Uterus (tissue), 4 donors: ENCODE measurements at places on chromosomes 12 and 14.

- no peak for DNase-seq
These were observed 476.2 kb downstream of the DIO2 start for GRCh38 chr14:79735121-79735520.

DNA sequence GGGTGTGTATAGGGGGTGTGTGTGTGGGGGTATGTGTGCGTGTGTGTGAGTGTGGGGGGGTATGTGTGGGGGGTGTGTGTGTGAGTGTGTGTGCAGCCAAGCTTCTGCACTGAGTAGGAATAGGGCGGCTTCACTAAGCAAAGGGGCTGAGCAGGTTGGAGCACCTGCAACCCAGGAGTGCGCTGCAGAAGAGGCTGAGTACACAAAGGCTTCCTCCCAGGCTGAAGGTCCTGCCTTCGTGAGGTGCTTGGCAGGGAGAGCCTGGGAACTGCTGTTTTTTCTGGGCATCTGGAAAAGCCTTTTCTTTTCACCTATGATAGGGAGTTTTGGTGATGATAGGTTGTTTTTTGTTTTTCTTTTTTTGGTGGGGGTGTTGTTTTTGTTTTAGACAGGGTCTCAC lies 6.0 kb upstream of the NUDT14 start:
- DNase-seq: no peak

DNA sequence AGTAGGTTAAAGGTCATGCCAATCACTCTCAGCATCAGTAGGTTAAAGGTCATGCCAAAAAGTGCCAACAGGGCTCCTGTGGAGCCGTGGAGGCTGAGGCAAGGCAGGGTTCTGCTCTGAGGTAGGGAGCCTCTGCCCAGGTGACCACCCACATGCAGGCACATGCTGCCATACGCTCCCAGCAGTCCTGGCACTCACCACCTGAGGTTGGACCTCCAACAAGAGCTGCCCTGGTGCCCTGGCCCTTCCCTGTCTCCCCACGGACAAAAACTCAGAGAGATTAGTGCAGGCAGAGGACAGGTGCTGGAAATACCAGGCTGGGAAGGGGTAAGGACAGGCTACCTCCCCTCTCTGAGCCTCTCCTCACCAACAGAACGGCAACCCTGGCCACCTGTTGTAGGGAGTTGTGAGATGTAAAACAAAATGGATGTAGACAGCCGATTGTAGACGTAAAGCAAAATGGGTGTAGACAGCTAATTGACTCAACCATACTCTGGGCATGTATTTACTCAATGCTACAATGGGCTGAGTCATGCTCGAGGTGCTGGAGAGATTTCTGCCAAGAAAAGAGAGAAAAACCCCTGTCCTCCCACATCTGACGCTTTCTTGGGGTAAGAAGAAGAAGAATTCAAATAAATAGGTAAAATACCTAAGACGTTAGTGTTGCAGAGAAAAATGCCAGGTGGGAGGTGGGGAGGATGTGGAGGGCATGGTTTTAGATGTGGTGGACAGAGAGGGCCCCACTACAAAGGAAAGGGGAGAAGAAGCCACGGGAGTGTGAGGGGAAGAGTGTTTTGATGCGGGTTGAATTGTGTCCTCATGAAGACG lies 32.4 kb downstream of the LTBP2 start:
- DNase-seq: no peak

DNA sequence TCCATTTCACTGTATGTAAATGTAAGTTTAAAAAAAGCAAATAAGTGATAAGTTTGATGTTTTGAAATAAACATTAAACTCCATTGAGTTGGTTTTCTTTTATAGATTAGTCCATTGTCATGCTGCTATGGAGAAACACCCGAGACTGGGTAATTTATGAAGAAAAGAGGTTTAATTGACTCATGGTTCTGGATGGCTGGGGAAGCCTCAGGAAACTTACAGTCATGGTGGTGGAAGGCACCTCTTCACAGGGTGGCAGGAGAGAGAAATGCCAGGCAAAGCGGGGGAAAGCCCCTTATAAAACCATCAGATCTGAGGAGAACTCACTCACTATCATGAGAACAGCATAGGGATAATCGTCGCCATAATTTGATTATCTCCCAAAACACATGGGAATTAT lies 48.4 kb upstream of the OXA1L start:
- no peak for DNase-seq

- no peak for DNase-seq
These were observed 25.6 kb downstream of the CRACR2A start for GRCh38 chr12:3727354-3727753.

DNA sequence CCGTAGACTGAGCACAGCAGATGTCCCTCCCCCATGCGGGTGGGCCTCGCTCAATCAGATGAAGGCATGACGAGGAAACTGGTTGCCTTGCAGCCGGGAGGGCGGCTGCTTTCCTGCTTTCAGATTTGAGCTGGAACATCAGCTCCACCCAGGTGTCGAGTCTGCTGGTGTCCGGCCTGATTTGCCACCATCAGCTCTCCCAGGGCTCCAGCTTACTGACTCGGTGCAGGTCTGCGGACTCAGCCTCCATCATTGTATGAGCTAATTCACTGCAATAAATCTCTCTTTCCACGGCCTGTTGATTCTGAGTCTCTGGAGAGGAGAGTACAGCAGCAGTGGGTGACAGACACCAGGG lies 156.2 kb downstream of the KIF26A start:
- no peak for DNase-seq
